ENCODE measurements at places on chromosomes 16 and 17.

GRCh38 chr16:69378760-69379159, 7.0 kb downstream of the TERF2 start:
- no peak for DNase-seq

DNA sequence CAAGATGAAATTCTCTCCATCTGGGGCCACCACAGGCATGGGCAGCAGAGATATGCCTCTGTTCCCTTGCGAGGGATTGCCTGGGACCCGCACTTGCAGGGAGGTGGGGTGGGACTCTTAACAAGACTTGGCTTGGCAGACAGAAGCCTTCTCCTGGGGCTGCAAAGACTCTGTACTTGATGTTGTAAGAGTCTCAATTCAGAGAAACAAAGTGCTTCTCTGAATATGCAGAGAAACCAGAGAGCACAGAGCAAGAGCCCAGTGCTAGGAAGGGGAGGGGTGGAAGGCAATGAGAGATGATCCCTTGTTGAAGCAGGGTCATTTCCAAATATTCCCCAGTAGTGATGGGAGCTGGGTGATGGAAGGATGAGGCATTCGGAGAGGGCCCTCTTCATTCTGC, 2.2 kb downstream of the MMP28 start:
- DNase-seq, result no peak

GRCh38 chr16:30914830-30915229, 8.5 kb upstream of the FBXL19 start:
- DNase-seq, result no peak

DNA sequence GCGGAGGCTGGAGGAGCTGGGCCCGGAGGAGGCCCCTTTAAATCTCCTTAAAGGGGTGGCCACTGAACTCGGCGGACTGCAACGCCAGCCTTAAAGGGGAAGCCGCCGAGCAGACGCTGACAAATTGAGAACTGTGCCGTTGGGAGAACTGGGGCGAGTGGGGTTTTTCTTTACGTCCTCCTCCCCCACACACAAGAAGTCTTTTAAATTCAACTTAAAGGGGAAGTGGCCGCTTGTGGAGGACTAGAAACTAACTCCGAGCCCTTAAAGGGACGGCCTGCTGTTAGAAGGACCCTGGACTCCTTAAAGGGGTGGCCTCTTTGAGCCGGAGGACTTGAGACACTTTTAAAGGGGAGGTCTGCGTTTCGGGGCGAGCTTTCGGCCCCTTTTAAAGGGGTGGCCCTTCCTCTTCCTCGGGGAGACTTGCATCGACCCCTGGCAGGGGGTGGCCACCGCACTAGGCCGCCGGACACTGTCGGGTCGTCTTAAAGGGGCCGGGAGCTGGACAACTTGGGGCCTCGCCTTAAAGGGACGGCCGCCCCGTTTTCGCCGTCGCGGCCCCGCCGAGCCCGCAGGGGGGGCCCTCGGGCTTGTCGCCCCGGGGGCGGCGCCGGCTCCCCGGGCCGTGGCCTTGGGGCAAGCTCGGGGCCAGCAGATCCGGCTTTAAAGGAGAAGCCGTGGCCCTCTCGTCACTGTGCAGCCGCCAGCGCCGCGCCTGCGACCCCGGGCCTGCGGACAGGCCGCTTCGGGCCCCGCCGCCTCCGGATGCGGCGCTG, 688 bp downstream of the FBRS start:
- peak; percentile 94 for DNase-seq

- no peak for DNase-seq
These were observed 15.0 kb downstream of the NSMCE1 start for GRCh38 chr16:27253526-27253930.

GRCh38 chr17:1783271-1783670, 21.4 kb downstream of the SERPINF1 start:
- DNase-seq, result no peak

DNA sequence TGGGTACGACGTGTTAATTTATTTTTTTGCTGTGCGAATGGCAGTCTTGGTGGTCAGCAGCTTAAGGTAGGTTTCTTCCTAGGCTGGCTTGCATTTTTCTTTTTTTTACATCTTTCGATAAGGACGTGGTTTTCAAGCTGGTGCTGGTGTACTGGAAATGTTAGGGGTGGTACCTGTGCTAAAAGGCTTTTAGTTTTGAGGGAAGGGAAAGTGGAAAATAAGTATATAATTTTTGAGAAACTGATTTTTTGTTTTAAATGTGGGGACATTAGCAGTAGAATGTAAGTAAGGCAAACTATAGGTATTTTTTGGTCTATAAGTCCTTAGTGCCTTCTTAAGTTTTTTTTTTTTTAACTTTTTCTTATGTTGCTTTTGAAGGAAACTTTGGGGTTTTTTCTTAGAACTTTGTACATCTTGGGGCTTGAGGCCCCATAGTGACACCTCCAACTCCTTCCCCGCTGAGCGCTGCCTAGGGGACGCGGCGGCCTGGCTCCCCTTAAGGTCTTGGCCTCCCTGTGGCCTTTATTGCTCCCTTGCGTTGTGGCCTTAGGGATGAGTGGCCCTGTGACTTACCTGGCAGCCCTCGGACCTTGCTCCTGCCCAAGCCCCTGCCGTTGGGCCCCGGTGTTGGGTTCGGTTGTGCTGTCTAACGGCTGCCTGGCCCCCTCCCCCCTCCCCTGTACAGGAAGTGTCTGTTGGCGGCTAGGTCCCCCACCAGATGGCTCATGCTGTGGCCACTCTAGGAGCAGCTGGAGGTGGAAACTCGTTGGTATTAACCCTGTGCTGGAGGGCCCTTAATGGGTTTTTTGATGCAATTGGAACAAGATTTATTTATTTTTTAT, 88.0 kb upstream of the RPRML start:
- DNase-seq, result peak; percentile 89

GRCh38 chr17:48738803-48739526, 10.4 kb upstream of the HOXB13 start:
- no peak for DNase-seq

DNA sequence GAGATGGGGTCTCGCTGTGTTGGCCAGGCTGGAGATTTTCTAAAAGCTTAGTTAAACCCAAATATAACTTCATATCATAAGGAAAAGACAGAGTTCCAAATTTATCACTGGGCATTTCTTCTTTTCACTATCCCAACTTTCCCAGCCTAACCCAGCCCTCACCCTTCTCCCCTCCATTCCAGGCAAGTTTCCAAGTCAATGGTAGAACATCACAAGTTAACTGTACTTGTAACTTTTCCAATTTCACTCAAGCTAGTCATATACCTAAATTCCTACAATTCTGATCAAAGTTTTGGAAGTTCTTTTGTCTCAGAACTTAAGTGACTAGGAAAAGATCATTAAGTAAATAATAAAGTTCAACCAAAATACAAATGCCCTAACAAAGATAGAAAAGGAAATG, 61.2 kb downstream of the USP32 start:
- no peak for DNase-seq

- no peak for DNase-seq
These were observed 9.6 kb downstream of the CDK5RAP3 start for GRCh38 chr17:47980541-47980940.

DNA sequence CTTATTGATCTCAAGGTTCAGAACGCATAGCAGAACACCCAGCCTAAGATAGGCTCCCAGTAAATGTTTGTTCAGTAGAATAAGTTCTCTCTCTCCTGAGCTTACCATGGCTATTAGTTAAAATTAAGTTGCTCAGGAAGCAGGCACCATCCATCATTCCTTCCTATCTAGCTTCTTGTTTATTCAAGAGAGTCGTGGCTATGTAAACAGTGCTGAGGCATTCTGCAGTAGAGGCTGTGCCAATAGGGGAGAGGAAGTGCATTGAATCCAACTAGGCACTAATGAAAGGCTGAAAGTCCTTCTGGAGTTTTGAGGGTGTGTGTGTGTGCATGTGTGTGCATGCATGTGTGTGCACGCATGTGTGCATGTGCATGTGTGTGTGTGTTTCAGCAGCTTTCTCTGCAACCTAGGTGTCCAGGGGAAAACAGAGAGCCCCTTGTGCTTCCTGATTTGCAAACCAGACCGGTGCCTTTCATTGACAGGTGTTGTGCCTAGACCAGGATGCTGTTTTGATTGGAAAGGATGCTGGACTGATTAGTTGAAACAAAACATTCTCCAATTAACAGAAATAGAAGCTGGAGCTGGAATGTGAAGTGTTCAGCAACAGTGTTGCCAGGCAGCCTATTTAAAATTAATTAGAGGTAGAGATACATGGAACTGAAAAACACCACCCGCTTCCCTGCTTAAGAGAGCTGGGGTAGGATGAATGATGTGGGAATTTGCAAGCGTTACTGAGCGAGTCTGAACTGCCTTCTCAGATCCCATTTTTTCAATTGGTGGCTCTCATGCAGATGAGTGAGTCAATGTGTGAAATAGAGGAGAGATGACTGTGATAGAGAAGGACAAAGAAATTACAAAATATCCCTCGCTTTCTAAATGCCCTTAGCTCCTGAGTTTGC, 103.3 kb upstream of the CLEC3A start:
- no peak for DNase-seq

- no peak for DNase-seq
These were observed 8.0 kb downstream of the TBC1D24 start for GRCh38 chr16:2482708-2483534.

DNA sequence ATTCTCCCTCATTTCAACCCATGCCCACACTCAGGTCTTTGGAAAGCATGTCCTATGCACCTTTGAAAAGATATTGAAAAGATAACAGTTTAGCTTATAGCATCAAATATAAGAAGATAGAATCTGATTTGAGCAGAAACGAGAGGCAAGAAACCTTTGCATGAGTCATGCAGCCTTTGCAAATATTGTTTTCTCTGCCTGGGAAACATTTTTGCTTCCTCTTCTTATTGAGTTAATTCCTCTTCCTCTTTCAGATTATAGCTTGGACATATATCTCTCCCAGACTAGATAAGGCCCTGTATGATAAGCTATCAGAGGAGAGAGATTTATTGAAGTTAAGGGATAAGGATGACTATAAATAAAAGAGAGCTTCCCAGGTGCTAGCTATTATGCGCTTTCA, 46.1 kb upstream of the KCNJ2 start:
- no peak for DNase-seq

DNA sequence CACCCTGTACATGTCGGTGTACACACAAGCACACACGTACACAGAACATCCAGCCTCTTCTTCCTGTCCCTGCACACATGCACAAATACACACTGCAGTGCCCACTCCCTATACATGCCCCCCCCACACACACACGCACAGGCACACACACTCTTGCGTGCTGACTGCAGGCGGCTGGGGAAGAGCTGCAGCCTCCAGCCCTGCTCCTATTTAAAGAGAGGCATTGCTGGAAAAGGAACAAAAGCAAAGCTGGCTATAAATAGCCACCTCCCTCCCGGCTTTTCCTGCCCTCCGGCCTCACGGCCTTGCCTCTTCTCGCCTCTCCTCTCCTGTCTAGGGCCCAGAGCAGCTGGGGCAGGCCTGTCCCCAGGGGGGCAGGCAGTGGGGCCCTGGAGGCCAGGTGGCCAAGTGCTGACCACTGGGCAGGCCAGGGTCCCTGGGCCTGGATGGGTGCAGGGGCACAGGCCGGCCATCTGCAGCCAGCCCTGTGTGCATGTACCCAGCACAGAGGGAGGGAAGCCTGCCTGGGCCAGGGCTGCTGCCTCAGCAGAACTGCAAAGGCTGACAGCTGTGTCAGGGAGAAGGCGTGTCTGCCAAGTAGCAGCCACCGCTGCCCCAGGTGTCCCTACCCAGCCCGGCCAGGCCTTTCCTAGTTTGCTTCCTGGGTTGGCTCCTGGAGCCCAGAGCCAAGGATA, 25.4 kb downstream of the RTN4RL1 start:
- no peak for DNase-seq

DNA sequence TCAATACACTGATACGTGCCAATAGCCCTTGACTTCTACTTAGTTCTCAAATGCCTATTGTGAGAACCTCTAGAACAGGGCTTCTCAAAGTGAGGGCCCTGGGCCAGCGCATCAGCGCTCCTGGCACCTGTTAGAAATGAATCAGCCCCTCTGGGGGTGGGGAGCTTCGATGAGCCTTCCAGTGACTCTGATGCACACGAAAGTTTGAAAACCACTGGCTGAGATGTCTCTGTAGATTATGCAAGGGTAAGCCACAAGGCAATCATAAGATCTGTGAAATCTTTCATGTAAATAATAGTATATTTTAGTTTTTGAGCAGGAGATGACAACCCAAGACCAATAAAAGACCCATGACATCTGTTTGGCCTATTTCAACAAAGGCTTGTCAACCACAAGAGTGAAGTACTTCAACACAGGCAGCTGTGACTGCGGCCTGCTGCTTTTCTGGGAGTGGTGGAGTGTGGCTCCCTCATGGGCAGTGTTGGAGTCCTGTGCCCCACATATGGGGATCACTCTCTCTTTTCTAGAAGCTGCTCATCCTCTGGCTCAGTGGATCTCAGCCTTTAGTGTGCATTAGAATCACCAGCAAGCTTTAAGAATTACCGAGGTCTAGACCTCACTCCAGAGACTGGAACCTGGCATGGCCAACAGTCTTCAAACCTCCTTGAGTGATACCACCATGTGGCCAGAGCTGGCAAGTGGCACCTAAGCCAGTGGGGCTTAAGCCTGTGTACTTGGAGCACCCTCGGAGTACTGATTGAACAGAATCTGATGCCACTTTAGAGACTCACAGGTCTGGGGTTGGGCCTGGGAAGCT, 5.8 kb downstream of the MTHFSD start:
- DNase-seq, result no peak

DNA sequence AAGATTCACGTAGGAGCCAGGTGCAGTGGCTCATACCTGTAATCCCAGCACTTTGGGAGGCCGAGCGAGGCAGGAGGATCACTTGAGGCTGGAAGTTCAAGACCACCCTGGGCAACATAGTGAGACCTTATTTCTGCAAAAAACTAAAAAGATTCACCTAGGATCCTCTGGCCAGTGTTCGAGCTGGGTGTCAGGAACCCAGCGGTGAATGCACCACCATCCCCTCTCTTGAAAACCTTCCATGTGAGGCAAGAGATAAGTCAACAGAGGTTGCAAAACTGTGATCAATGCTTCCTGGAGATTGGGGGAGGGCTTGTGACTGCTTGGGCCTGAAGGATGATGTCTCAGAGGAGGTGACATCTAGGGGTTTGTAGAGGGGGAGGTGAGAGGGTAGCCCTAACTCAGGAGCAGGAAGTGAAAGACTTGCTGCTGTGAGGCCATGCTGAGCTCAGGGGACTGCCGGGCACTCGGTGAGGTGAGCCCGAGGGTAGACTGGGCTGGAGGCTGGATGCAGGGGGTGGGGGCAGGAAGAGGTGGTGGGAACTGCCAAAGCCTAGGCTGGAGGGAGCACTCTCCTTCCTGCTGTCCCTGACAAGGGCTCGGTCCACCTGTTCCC, 11.7 kb downstream of the GJD3 start:
- DNase-seq, result no peak

- peak; percentile 11 for DNase-seq
These were observed 672.5 kb upstream of the KIF2B start for GRCh38 chr17:53150101-53150698.
